Effector memory CD8-positive, alpha-beta T cell (primary cell): ENCODE measurements at places on chromosomes 12 and 14.

DNA sequence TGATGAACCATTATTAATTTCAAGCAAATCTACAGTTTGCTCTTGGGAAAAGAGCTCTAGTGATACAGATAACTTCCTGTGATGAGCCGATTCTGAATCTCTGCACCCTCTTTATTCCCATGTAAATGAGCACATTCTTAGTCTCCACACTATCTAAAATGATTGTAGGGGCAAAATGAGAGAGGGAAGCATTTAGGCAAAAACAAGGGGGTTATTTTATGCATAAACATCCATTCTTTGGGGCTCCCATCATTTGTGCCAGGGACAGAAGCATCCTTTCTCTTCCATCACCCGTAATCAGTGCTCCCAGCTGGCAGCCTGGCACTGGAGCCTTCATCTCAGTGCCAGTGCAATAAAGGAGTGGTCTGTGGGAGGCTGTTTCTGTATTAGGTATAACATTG, 1.7 kb upstream of the GPD1 start:
- DNase-seq, result no peak

DNA sequence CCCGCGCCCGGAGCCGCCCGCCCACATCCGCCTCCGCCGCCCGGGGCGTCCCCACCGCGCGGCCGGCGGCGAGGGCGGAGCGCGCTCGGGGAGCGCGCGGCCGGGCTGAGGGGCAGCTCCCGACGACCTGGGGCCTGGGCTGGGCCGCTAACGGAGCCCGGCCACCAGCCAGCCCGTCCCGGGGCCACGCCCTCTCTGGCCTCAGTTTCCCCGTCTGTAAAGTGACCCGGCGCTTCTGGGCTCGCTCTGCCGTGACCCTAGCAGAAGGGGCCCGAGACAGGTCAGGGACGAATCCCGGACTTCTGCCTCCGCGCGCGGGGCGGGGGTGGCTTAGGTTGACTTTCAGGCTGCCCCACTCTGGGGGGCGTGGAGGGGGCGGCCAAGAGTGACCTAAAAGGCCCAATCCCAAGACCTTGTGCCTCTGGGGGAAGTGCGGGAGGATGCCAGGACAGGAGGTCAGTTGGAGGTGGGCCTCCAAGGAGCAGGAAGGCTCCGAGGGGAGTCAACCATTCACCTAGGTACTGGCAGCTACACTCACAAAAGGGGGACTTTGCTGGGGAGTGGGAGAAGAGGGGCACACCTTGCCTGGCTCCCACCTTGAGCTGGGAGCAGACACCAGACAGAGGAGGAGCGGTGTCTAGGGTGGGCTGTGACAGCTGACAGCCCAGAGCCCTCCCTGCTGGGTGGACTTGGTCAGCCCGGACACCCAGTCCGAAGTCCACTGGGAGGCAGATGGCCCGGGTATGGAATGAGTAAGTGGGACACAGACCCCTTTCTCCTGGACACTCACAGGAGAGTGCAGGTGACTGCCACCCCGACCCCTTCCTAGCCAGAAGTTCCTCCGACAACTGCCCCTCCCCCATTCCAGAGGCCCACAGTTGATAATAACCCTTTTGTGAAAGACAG, 486 bp upstream of the AKT1 start:
- peak; percentile 51 for DNase-seq

- peak; percentile 79 for DNase-seq
Measured at GRCh38 chr14:103562429-103563225, at the start of the genes BAG5 and COA8. Gene BAG5 (minus strand): TSS chr14:103562657. CDS start chr14:103561164, 1,493 bp downstream. Gene COA8 (plus strand): TSS chr14:103562960. CDS start chr14:103563002, 42 bp downstream.

- DNase-seq, result no peak
Measured at GRCh38 chr14:26216786-26217185, 381.0 kb downstream of the NOVA1 start.

DNA sequence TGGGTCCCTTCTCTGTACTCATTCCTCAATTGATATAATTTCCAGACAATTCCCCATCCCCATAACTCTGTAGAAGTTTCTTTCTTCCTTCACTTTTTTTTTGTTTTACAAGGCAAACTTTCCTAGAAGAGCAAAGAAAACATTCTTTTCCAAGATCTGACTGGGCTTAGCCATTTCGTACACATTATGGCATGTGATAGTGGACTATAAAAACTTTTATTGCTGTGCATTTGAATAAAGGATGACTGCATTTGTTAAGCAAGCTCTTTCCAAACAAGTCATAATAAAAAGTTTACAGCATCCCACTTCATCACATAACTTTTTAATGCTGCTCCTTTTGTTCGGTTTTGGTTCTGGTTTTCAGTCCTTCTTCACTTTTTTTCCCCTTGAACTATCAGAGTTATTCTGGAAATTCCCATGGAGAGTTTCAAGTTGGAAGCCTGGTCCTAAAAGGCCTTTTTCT, 231.0 kb upstream of the HMGA2 start:
- DNase-seq, result no peak

GRCh38 chr12:126704609-126705008, 1562.4 kb upstream of the TMEM132C start:
- DNase-seq, result no peak

DNA sequence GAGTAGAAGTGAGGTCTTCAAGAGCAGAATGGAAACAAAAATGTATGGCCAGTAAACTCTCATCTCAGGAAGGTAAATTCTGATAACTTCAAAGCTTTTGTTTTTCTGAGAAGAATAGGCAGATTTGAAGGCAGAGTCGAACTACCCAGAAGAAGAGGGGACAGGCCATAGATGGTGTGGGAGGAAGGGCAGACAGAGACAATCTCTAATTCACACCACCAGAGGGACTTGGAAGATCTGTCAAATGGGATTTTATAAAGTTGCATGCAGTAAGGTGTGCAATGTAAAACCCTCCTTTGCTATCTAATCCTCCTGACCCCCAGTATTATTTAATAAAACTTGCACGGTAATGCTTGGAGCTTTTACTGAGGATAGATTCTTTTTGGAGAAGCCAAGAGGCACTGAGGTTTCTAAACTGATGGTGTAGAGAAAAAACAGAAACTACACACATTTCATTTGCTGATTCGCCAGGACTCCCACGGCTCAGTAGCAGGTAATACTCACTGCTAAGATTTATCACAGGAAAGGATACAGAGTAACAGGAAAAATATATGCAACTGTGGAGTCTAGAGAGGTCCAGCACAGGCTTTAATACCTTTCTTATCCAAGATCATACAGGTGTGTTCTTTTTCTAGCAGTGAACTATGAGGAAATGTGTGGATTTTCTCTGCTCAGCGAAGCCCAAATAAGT, 18.3 kb downstream of the SLC38A2 start:
- no peak for DNase-seq
